Erythroblast (primary cell): ENCODE measurements at places on chromosomes 1 and 21.
A peak's percentile ranks its signal among the peaks of the same experiment; 100 is the strongest.

DNA sequence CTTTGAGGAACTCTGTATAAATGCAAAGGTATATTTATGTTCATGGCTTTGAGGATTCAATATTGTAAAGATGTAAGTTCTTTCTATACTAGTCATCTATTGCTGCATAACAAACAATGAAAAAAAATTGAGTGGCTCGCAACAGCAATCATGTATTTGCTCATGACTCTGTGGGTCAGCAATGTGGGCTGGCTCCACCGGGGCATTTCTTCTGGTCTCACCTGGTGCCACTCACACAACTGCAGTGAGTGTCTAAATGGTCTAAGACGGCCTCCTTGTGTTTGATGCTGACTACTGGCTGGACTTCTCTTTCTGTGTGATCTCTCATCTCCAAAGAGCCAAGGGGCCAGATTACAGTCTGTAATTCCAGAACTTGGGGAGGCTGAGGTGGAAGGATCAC, 45.1 kb upstream of the EXO1 start:
- DNase-seq, result no peak

DNA sequence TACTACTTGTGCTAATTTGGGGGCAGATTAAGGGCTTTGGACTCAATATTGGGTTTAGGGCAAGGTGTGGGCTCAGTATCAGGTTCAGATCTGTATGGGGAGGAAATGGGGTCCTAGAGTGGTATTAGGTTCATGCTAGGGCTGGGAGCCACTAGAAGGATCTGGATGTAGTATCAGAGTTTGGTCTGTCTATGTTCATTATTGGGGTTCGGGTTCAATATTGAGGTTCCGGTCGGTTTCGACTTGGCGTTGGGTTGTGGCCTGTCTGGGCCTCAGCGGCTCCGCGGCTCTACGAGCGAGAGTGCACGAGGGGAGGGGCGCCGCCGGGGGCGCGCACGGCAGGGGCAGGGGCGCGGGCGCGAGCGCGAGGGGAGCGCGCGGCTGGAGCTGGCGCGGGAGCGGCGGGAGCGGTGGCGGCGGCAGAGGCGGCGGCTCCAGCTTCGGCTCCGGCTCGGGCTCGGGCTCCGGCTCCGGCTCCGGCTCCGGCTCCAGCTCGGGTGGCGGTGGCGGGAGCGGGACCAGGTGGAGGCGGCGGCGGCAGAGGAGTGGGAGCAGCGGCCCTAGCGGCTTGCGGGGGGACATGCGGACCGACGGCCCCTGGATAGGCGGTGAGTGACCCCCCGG, at the start of gene PTPRF:
TSS of gene PTPRF (plus strand) at position 401 of the 624 bp plus-strand sequence. CDS start 14,193 bp downstream, outside the sequence.
- peak; percentile 37 for DNase-seq

GRCh38 chr1:9280015-9280860, 12.5 kb upstream of the SPSB1 start:
- peak; percentile 57 for DNase-seq

DNA sequence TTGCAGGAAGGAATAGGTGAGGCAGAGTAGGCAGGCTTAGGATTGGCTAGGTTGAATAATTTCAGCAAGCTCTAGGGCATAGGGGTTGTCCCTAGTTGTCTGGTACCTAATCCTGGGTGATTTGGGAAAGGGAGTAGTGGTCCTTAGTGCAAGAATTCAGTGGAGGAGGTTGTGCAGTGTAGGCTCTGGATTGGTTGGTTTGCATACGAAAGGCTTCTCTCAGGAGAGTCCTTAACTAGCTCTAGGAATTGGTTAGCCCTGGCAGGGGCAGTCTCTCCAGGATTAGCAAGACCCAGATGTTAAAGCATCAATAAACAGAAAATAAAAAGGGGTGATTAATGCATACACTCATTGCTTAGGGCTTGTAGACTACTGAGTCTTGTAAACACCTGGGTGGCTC, 9.6 kb upstream of the CD101 start:
- DNase-seq, result no peak

DNA sequence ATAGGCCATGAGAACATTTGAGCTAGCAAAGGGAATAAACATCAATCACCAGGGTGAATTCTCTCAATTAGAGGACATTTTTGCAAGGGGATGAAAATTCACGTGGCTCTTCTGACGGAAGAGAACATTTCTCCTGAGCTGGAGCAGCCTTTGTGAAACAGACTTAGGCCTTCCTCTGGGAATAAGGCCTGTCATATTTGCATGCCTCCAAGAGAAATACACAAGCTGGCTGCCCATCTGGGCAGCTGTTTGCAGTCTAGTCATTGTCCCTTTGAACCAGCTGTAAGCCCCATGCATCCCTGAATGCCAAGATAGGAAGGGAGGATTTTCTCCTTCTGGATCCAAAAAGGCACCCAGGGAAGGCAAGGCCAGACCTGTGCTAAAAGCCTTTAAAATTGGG, 5.5 kb downstream of the LEMD1 start:
- no peak for DNase-seq

DNA sequence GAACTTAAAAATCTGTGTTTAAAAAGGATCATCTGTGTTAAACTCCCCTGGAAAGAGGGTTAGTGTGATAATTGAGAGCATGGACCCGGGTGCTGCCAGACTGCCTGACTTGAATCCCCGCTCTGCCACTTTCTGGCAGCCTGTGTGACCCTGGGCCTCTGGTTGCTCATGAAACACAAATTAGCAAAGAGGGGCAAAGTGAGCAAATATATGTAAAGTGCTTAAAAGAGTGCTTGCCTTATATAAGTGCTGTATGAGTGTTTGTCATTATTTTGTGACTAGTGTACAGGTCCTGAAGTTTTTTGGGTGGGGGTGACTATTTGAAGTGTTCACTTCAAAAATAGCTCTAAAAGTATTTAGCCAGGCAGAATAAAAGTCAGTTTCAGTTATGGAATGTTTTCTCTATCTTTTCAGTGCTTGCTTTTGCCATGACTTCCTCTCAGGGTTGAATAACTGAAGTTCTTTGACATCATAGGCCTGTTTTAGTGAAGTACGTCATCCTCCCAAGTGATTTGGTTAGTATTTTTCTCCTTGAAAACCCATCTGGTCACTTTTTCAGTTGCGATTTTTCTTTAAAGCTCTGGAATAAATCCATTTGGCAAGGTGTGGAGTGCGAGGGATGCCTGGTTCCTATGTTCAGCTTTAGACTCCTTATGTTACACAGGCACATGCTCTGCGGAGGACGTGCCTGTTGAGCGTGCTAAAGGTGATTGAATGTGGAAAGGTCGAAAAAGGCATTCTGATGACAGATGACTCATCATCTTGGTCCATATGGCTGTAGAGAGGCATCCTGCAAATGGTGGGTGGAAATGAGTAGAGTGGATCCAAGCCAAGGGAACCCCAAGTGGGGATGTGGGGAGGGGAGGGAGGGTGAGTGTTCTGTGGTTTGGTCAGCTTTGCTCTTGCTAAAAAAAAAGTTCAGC, 47.8 kb downstream of the AK4 start:
- no peak for DNase-seq

- no peak for DNase-seq
Measured at GRCh38 chr1:229479660-229480399, 28.3 kb downstream of the NUP133 start.

- no peak for DNase-seq
Measured at GRCh38 chr1:94120991-94121390, at the start of gene ABCA4. Gene ABCA4 (minus strand): TSS chr1:94121148. CDS start chr1:94121045, 103 bp downstream.

GRCh38 chr1:2466958-2467554, 9.0 kb upstream of the PLCH2 start:
- DNase-seq, result peak; percentile 25

DNA sequence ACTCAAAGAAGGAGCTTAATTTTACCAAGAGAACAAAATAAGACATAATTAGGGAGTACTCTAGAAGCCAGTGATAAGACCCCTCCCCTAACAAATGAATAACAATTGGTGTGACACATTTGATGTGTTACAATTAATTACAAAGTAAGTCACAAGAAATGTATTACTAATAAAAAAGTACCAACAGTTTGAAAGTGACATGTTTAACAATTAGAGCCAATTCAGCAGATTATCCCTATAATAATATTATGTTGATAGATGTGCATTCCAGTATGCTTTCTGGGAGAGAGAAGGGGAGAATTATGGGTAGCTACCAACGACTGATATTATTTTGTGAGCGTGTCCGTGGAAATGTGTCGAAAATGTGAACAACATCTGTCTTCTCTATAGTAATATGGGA, 19.1 kb downstream of the CTSK start:
- DNase-seq, result no peak

DNA sequence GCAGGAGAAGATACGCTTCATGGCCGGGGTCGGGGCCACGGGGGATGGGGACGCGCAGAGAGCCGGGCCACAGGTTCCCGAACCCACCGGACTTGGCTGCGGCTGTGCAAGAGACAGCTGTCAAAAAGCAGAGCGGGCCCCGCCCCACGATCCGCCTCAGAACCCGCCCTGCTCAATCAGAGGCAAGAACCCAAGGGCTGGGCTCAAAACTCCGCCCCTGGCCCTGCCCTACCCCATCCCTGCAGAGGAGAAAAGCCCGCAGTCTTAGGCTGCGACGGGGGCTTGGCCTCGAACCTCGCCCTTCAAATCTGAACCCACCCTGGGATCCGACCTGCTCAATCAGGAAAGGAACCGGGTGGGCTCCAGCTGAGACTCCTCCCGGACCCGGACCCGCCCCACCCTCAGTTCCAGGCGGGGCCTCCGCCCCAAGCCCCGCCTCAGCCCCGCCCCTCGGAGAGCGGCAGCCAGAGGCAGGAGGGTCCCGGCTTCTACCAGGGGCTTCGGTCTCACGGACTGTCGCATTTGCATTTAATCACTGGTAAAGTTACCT, at the start of gene ANKRD35:
TSS of gene ANKRD35 (minus strand) at position 129 of the 550 bp plus-strand sequence. CDS start at position 21, 108 bp downstream.
- DNase-seq, result peak; percentile 84

- peak; percentile 68 for DNase-seq
Measured at GRCh38 chr1:218330043-218330623, 15.0 kb upstream of the TGFB2 start.

- no peak for DNase-seq
Measured at GRCh38 chr1:67171978-67172377, 5.7 kb downstream of the IL23R start.

- DNase-seq, result no peak
Measured at GRCh38 chr1:94875794-94876193, 51.1 kb downstream of the CNN3 start.

DNA sequence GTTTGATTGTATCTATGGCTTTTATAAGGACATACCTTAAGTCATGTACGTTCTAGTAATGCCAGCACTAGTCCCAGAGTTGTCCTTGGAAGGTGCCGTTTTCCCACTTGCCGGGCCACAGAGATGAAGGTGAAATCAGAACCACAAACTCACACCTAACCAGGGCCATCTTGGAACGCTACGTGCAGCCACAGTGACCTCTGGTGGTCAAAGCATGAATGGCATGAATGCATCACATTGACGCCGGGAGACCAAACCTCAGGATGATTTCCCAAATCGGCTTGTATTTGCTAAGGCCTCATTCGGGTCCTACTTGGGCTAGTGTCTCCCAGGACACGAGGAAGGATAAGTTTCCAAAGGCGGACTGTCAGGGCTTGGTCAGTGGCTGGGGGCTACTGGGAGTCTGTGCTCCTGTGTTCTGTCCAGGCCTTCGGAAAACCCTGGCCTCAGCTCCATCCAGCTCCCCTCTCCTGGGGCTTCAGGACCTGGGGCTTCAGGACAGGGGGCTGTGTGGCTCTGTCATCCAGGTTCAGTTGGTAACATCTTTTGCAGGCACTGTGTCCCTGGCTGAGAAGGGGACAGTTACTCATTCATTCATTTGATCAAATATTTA, 260.5 kb downstream of the PRDM2 start:
- peak; percentile 28 for DNase-seq

- peak; percentile 42 for DNase-seq
Measured at GRCh38 chr1:151156515-151156819, at the start of gene TNFAIP8L2. Gene TNFAIP8L2 (plus strand): TSS chr1:151156649. CDS start chr1:151158698, 2,049 bp downstream.

- no peak for DNase-seq
Measured at GRCh38 chr1:84803604-84804003, 89.4 kb downstream of the LPAR3 start.

DNA sequence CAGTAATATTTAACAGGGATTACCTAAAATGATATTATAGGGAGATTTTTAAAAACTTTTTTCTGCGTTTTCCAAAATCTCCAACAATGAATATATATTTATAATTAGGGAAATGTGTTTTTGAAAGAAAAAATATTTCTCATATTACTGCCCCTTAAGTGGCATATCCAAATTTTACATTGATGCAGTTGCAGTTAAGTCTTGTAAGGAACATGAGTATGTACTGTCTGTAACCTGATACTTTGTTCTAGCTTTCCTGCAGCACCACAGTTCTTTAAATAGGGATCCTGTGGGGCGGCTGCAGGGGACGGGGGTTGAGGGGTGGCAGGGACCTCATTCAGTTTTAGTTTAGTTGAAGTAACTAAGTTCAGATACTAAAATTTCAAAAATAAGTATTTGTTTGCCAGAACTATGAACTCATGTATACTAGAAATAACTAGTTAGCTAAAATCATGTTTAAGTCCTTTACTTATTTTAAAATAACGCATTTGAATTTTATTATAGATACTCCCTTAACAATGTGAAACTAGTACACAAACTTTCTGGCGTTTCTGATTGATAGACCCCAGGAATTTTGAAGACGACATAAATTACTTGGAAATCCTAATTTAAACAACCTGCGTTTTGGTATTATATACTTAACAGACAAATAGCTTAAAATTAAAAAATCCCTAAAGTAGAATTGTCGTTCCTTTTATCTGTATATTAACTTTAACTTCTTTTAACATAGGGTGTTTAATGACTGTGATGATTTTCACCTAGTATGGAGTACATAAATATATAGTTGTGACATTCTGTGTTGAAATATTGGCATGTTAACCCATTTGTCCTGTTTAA, 639 bp upstream of the DNAJB4 start:
- peak; percentile 85 for DNase-seq

GRCh38 chr1:245807954-245808719, 653.4 kb downstream of the KIF26B start:
- no peak for DNase-seq

- DNase-seq, result no peak
Measured at GRCh38 chr1:160045653-160046052, 13.9 kb upstream of the PIGM start.

GRCh38 chr1:245221805-245222204, 67.0 kb downstream of the KIF26B start:
- no peak for DNase-seq

DNA sequence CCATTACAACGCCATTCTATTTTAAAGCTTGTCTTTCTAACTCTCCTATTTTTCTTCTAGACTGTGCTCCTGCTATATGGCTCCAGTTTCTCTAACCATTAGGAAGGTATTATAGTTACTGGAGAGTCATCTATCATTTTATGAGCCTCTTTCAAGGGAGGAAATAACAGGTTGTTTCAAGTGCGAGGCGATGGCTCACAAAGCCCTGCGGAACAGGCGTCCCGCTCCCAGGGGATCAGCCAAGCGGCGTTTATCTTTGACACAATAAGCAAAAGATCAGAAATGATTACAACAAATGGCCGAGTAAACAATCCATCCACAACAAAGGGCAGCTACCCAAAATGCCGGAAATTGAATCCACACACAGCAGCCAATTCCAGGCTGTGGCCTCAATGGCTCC, 249.5 kb upstream of the POU3F1 start:
- DNase-seq, result no peak

DNA sequence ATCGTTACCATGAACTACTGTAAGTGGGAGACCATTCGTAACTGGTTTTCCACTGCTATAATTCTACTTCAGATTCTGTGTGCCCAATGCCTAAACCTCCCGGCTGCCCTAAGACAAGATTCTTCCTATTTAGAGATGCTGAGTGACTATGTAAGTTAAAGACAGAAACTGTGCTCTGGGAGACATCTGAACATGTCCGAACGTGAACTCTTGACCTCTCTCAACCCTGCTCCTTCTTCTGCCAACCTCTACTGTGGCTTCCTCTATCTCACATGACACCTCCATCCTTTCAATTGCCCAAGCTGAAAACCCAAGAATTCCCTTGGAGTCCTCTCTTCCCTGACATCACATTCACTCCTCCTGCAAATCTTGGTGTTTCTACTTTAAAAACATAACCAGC, 182.9 kb downstream of the AKT3 start:
- DNase-seq, result no peak
